Foreskin keratinocyte (primary cell): ENCODE measurements at places on chromosomes 4 and X.

- DNase-seq, result no peak
Observed at GRCh38 chr4:167452922-167453430, 218.7 kb upstream of the SPOCK3 start.

DNA sequence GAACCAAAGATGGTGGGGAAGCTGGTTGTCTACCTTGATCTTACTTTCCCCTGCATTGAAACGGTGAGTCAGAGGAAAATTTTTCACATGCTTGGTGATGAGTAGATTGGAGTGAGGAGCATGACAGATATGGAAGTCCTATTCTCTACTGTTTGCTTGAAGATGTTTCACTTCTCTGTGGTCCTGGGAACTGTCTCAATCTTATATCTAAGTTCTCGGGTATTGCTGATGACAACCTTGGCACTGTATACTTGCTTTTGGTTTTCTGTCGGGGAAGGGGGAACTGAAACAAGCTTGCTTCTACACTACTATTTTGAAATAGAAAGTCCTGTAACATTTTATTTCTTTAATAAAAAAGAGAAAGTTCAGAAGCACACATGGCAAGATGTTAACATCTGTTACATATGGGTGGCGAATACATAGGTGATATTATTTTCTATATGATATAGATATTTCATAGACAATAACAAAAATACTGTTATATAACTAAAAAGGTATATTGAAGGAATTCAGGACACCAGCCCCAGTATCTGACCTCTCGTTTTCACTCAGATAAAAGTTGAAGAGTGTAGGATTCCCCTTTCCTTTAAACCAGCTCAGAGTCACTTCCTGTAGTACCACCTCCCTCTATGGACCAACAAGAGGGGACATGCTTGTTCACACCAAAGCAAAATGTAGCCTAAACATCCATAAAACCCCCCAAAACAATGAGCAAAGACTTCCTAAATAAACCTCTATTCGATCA lies 88.8 kb downstream of the FMR1NB start:
- DNase-seq, result no peak

GRCh38 chr4:167234316-167234881 lies at the start of gene SPOCK3:
Gene SPOCK3, minus strand, starts transcription at chr4:167234494.
- peak; percentile 25 for DNase-seq

- DNase-seq, result no peak
Observed at GRCh38 chr4:25962393-25962792, 48.4 kb downstream of the SMIM20 start.

- peak; percentile 3 for DNase-seq
Observed at GRCh38 chrX:15107367-15107988, 162.4 kb downstream of the ASB9 start.

- DNase-seq, result no peak
Observed at GRCh38 chrX:14939644-14940043, 66.4 kb downstream of the MOSPD2 start.

- DNase-seq, result no peak
Observed at GRCh38 chrX:130772105-130772775, 130.8 kb downstream of the ENOX2 start.

DNA sequence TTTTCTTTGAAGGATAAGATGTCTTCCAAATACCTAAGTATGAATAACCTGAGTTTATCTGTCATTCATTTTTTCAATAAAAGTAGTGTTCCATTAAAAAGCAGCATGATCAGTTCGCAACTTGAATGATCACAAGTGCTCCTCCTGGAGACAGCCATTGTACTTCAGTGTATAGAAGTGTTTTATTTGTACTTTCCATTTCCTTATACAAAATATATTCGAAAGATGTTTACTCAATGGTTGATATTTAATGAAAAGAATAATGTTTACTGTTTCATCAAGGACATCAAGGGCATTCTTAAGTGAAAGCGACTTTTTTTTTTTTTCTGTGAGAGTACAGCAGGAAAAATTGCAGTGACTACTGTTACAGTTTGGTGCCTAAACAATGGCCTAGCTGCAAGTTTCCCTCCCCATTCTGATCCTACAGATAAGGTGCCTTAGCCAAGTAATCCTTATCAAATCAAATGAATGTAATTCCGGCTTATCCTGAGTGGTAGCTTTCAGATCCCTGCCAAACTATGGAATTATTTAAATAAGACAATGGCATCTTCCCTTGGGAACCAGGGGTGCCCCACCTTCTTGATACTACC lies 69.0 kb upstream of the IL15 start:
- DNase-seq, result no peak

DNA sequence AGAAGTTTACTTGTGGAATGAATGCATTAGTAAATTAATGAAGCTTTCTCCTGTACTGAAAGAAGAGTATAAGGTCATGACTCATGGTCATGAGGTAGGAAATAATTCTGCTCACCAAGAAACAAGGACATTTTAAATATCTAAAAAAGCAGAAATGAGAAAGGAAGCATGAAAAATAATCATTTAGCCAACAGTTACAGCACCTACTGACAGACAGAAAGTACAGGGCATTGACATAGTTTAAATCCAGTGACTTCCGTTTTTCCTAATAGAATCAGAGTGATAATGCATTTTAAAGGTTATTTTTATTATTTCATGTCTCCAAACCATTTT lies 30.5 kb upstream of the ACSL1 start:
- no peak for DNase-seq

DNA sequence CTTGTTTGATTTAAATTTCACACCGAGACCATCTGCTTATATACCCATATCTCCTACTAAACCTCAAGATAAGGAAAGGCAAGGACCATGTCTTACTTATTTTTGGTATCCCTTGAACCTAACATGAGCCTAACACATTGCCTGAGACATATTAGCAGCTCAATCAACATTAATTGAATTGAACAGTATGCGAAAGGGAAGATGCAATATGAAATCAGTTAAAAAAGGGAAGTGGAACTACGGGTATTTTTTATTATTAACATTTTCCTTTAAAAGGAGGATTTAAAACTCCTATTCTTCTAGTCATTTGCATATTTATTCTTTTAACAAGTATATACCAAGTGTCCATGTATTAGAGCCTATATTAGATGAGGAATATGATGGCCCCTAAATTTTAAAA lies 197.0 kb downstream of the CAMK2D start:
- no peak for DNase-seq

- DNase-seq, result no peak
Observed at GRCh38 chr4:101033986-101034385, 313.3 kb downstream of the PPP3CA start.

DNA sequence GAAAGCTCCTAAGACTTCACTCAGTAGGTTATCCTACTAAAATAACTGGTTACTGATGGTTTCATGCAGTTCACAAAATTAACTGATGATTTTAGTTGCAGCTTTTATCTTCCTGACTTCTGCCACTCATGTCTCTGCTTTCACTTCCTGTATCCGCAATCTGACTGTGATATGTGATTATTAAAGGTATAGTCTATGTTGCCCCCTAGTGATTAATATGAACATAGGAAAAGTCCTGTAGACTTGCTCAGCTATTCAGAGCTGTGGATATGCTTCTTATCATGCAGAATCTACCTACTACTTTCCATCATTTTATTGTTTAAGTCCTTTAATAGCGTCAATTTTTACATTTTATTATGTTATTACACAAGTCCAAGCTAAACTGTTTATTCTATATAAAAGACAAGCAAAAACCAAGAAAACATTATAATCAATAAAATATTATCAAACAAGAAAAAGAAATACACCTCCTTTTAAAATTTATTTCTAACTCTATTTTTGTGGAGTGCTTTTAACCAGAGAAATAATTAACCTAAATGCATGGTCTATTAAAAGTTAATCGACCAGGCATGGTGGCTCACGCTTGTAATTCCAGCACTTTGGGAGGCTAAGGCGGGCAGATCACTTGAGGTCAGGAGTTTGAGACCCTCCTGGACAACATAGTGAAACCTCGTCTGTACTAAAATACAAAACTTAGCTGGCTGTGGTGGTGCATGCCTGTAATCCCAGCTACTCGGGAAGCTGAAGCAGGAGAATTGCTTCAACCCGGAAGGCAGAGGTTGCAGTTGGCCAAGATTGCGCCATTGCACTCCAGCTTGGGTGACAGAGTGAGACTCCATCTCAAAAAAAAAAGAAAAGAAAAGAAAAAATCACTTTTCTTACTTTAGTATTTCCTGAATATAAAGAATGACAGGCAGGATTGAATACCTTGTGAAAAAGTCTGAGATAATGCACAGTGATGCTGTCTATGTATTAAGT lies 40.4 kb upstream of the TLR2 start:
- DNase-seq, result no peak

DNA sequence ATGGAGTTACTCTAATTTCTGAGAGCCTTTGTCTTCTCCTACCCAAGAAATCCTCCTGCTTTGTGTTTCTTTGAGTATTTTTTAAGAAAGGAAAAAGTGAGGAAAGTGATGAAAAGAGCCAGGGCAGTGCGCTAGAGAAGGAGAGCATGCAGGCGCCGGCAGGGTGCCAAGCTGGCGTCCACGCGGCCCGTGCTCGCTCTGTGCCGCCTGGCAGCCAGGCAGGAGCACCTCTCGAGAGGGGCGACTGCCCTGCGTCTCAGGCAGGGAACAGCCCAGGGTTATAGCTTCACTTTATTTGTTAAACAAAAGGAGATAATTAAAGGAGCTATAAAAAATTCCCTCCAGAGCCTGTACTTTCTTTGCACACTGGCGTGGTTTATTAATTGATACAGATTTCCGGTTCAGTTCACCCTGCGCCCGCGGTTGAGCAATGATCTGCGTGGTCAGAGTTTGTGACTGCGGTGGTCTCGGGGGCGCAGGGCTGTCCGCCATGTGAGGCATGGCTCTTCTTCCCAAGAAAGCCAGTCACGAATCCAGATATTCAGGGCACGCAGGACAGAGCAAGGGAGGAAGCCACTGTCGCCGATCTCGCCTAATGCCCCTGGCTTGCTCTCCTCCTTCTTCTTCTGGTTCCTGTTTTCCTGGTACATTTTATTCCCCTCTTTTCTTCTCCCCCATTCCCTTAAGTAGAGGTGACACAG lies 110.8 kb upstream of the PAQR3 start:
- DNase-seq, result no peak

DNA sequence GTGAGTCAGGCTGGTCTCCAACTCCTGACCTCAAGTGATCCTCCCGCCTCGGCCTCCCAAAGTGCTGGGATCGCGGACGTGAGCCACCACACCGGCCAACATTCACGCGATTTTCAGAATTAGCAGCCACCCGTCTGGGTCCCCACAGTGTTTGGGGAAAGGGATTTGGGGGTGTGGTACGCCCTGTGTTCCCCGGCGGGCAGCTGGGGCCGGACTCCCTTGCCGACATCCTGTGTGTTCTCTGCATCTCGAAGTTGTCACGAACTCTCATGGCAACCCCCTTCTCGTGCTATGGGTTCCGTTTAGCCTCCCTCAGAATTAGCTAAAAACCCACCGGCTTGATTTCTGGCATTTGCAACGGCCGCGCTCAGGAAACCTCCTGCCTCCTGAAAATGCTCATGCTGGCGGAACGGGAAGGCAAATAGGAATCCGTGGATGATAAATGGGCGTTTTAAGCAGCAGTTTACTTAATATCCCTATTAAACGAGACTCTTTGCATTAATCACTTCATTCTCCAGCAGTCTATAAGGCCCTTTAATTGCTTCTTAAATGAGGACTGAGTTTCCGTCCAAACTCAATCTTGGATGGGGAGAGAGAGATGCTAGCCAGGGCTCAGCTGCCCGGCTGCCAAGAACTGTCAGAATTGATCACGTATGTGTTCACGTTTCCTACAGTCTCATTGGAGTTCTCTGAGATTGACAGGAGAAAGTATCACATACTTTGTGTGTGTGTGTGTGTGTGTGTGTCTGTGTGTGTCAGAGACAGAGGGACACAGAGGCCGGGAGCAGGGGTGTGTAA lies 78.9 kb upstream of the PPP2R3B start:
- no peak for DNase-seq

- DNase-seq, result no peak
Observed at GRCh38 chr4:80790152-80790551, 240.4 kb upstream of the BMP3 start.

- DNase-seq, result no peak
Observed at GRCh38 chr4:62366939-62367338, 1166.8 kb downstream of the ADGRL3 start.

GRCh38 chr4:41039317-41039716 lies 175.0 kb downstream of the APBB2 start:
- DNase-seq, result no peak

DNA sequence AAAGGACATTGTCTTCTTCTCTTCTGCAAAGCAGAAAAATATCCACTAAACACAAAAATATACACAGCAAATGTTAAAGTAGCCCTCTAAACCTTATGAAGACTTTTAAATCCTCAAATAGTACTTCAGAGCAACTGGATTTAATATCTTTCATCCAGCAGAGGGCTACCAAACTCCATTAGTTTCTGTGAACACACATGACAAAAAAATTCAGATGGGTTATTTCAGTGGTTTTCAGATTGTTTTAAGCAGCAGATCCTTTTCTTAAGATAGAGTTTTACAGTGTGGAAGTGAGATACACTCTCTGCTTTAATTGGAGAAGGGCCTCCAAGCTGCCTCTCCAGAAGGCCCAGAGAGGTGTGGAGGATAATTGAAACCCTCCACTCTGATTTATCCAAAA lies 56.7 kb downstream of the ANK2 start:
- DNase-seq, result no peak
